HFFc6 (cell line): ENCODE measurements at places on chromosomes 3 and 15. TPM values are rescaled to one million over a fixed set of nuclear protein-coding genes. Genes with fewer than 3 reads are reported as not detected.

DNA sequence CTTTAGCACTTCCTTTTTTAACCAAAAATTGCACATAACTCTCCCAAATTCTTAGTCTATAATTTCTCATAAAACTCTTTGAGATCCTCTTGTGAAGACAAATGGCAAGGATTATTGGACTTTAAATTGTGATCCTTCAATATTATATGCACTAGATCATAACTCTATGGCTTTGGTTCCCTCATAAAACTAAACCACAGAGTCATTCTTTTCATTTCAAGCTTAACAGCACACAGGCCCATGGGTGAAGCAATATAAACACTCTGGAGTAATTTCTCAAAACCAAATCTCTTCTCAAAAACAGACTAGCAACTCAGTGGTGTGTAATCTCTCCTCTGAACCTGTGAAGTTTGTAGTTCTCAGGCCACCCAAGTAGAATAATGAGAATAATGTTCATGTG, 171.0 kb upstream of the NECTIN3 start:
- H3K4me3 ChIP-seq: no peak overlapping the region
- H3K4me1 ChIP-seq: peaks cover 32% of the 10 kb centered on the region
- DNase-seq: peak; percentile 77
- no peaks in the 10 kb centered on the region for H3K36me3 ChIP-seq

DNA sequence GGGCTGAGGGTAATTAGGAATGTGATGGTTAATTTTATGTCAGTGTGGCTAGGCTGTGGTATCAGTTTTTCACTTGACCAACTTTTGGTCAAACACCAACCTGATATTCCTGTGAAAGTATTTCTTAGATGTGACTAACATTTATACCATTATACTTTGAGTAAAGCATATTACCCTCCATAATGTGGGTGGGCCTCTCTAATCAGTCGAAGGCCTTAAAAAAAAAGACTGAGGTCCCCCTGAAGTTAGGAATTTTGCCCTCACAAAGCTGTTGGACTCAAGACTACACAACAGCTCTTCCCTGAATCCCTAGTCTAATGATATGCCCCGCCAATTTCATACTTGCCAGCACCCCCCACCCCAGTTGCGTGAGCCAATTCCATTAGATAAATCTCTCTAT, 12.5 kb downstream of the SLMAP start:
- H3K27ac ChIP-seq: no peak overlapping the region
- H3K4me1 ChIP-seq: peaks cover 27% of the 10 kb centered on the region
- peaks cover 12% of the 10 kb centered on the region for H3K36me3 ChIP-seq

GRCh38 chr3:22106213-22106896, 355.3 kb upstream of the ZNF385D start:
- no peaks in the 10 kb centered on the region for H3K36me3 ChIP-seq
- H3K27me3 ChIP-seq: no peaks in the 10 kb centered on the region
- no peak overlapping the region for H3K4me3 ChIP-seq
- H3K4me1 ChIP-seq: no peaks in the 10 kb centered on the region
- H3K27ac ChIP-seq: no peak overlapping the region
- no peak for DNase-seq

- no peak for DNase-seq
- H3K4me1 ChIP-seq: peaks cover 29% of the 10 kb centered on the region
- H3K36me3 ChIP-seq: no peaks in the 10 kb centered on the region
- peaks cover 2% of the 10 kb centered on the region for H3K27me3 ChIP-seq
- H3K4me3 ChIP-seq: no peak overlapping the region
Observed at GRCh38 chr3:142898346-142899213, 9.7 kb upstream of the PCOLCE2 start.

GRCh38 chr3:87949189-87949878, 109.5 kb downstream of the CGGBP1 start:
- H3K27ac ChIP-seq: no peak overlapping the region
- no peaks in the 10 kb centered on the region for H3K36me3 ChIP-seq
- H3K27me3 ChIP-seq: no peaks in the 10 kb centered on the region

- no peaks in the 10 kb centered on the region; the same call in 1 of the 2 replicates for H3K36me3 ChIP-seq
- no peaks in the 10 kb centered on the region; the same call in 1 of the 2 replicates for H3K27me3 ChIP-seq
- no peak overlapping the region for H3K27ac ChIP-seq
- no peak overlapping the region for H3K4me3 ChIP-seq
- peaks cover 45% of the 10 kb centered on the region for H3K4me1 ChIP-seq
- DNase-seq: no peak
Observed at GRCh38 chr3:15272426-15273196, 59.8 kb downstream of the SH3BP5 start.

DNA sequence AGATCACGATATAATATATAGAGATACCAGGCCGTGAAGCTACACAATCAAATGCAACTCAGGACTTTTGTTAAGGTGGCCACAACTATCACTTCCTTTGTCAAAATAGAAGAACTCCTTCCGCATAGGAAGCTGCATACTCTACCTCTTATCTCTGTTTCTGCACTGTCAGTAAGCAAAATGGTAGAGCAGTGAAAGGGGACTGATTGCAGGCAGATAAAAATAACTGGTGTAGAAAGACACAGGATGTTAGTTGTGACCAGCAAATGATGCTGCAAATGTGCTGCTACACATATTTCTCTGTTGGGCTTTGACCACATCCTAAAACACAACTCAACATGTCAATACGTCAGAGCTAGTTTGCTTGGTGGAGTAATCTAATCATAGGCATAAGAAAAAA, 16.3 kb upstream of the TRAT1 start:
- H3K4me3 ChIP-seq: no peak overlapping the region

DNA sequence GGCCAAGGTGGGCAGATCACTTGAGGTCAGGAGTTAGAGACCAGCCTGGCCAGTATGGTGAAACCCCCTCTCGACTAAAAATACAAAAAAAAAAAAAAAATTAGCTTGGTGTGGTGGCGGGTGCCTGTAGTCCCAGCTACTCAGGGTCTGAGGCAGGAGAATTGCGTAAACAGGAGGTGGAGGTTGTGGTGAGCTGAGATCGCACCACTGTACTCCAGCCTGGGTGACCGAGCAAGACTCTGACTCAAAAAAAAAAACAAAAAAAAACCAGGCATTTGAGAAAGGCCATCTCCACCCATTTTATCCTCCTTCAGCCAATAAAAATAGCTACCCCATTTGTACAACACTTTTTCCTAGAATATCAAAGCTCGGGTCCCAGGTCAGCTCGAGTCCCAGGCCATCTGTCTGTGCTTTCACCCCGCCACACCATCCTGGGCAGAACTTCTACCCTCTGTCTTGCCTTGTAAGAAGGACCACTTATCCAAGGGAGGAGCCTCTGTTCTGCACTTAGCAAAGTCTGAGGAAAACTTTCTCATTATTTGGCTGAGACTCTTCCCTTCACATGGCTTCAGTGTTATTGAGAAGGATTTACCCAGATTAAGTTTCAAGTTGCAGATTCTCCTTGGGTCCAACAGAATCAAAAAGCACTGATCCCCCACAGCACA, 99.1 kb downstream of the MESD start:
- no peak overlapping the region for H3K27ac ChIP-seq
- peaks cover 8% of the 10 kb centered on the region for H3K27me3 ChIP-seq
- peaks cover 4% of the 10 kb centered on the region for H3K36me3 ChIP-seq
- DNase-seq: no peak
- no peak overlapping the region for H3K4me3 ChIP-seq
- peaks cover 22% of the 10 kb centered on the region; the same call in 1 of the 2 replicates for H3K4me1 ChIP-seq

SPCS1 gene
- 176 to 193 TPM (median 182 TPM) in 3 replicates for total RNA-seq

SLC27A2 gene
- total RNA-seq: 1.2 to 2.1 TPM (median 1.8 TPM) in 3 replicates

KNSTRN gene
- total RNA-seq: 27.7 to 47.1 TPM (median 46.6 TPM) in 3 replicates

PSMD6 gene
- total RNA-seq: 101 to 119 TPM (median 111 TPM) in 3 replicates

SERPINI1 gene
- 2.6 to 4.4 TPM (median 4.3 TPM) in 3 replicates for total RNA-seq

ZMYND10 gene
- 0.18 to 0.99 TPM (median 0.78 TPM) in 3 replicates for total RNA-seq

MME gene
- 50.3 and 71.4 TPM in 2 replicates for total RNA-seq
